ENCODE measurements at places on chromosomes 7 and 10. TPM values are rescaled to one million over a fixed set of nuclear protein-coding genes. Genes with fewer than 3 reads are reported as not detected.

The NPSR1 gene
- not detected for total RNA-seq

The SFTPA1 gene
- total RNA-seq, result not detected

GRCh38 chr7:142582351-142582750, 166.9 kb upstream of the PRSS1 start:
- H3K27me3 ChIP-seq, result no peaks in the 10 kb centered on the region
- H3K36me3 ChIP-seq, result no peaks in the 10 kb centered on the region
- peaks cover 28% of the 10 kb centered on the region for H3K4me1 ChIP-seq
- H3K4me3 ChIP-seq, result no peak overlapping the region
- H3K27ac ChIP-seq, result no peak overlapping the region

DNA sequence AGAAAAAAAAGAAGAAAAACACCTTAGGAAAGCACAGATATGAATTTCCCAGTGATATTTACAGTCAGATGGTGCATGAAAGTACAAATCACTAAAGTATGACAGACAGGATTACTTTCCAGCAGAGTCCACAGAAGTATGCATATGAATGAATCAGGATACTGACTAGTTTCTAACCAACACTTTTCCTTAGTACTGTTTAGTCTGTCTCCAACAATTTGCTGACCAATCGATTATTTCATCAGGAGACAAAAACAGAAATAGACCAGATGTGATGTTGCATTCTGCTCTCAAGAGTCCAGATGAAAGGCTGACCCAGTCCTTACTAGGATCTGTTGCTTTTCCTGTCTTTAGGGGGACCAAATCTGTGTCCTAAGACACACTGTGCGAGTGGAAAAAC, 14.6 kb downstream of the SLC35B4 start:
- H3K27me3 ChIP-seq, result no peaks in the 10 kb centered on the region
- peaks cover 13% of the 10 kb centered on the region for H3K36me3 ChIP-seq
- H3K4me1 ChIP-seq, result no peaks in the 10 kb centered on the region
- no peak overlapping the region for H3K27ac ChIP-seq
- DNase-seq, result no peak
- H3K4me3 ChIP-seq, result no peak overlapping the region

- no peak overlapping the region for H3K4me3 ChIP-seq
- no peaks in the 10 kb centered on the region for H3K27me3 ChIP-seq
Observed at GRCh38 chr7:43697690-43698089, 31.6 kb downstream of the COA1 start.

DNA sequence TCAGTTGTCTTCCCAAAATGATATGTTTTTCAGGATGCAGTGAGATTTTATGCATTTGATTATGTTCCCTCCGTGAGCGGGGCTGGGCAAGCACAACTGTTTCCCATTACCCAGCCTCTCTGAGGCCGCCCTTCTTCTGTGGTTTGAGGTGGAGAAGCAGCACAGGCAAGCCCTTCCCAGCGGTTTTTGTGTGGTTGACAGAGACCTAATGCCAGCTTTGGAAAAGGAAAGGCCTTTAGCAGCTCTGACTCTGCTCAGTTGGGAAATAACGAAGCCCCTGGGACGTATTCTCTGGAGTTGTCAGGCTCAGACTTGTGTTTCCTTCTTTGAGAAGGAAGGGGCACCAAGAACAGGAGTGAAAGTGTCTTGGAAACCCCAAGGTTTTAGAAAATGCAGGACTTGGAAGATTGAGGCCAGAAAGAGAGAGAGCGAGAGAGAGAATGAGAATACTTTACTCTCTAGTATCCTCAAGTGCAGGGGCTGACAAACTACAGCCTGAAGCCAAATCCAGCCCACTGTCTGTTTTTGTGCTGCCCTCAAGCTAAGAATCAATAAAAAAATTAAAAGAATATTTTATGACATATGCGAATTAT, 20.6 kb upstream of the PDCD4 start:
- peaks cover 16% of the 10 kb centered on the region for H3K4me1 ChIP-seq
- H3K27ac ChIP-seq, result no peak overlapping the region

Measured in PC-3 (cell line).